AG10803 (cell line): ENCODE measurements at places on chromosomes 5 and 9.
A peak's percentile ranks its signal among the peaks of the same experiment; 100 is the strongest.

DNA sequence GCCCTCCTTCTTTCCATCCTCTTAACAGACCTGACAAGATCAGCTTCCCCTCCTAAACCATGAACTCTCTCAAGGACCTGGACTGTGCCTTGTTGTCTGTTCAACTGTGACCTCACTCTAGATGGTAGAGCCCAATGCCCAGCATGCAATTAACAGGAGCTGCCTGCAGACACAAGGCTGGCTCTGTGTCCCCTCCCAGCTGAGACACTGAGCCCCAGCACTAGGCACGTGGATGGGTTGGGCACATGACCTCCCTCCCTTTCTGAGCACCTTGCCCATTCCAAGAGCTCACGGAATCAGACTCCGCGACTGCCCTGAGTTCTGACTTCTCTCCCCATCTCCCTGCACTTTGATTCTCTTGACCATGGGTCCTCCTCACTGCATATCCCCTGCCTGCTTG lies 93.5 kb upstream of the LRRTM2 start:
- no peak for DNase-seq

GRCh38 chr5:106610041-106610440 lies 1060.7 kb downstream of the EFNA5 start:
- DNase-seq, result no peak

- DNase-seq, result no peak
Observed at GRCh38 chr5:107127878-107128277, 542.9 kb downstream of the EFNA5 start.

- DNase-seq, result peak; percentile 97
Observed at GRCh38 chr5:53246042-53246836, 136.7 kb upstream of the MOCS2 start.

DNA sequence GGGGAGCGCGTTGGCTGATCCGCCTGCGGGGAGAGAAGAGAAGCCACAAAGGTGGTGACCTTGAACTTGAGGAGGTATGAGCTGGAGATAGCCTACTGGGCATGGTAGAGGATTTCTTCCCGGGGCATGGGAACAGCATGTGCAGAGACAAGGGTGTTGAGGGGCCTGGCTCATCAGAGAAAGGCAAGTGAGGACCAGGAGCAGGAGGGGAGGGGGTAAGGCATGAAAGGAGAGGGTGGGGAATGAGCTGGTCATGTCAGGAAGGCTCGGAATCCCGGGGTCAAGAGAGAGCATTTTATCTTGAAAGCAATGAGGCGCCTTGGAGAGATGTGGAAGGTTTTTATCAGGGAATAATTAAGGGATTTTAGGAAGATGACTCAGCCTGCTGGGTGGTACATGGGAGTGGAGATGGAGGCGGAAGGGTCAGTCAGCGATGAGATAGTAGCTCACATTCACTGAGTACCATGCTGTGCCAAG lies 121.1 kb downstream of the LHX2 start:
- DNase-seq, result no peak

GRCh38 chr5:68246802-68247201 lies 31.2 kb downstream of the PIK3R1 start:
- no peak for DNase-seq

DNA sequence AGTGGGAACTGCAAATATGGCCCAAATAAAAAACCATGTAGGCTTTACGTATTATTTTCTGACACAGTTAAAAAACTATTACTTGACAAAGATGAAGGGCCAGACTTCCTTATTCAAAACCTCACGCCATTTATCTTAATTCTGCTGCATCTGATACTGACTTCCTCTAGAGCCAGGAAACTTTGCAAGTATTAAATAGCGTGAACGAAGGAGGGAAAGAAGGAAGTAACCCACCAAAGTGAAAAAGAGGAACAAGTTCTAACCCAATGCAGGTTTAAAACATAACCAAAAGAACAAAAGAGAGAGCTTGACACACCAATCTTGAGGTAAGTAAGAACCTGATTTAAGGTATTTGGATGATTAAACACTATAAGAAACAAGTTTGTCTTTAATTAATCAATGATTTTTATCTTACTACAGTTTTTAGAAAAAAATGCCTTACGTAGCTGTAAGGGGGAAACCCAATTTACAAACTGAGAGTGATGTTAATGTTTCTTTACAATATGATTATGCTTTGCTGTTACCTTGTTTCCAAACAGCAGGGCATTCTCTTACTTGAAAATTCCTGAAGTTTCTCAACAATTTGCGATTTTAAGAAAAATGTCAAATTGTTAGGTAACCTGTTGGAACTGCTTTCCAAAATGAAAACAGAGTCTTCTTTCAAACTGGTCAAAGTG lies at the start of gene GAPT:
Gene GAPT, plus strand, starts transcription at position 220 of the 677 bp plus-strand sequence. CDS start 3,102 bp downstream, outside the sequence.
- DNase-seq, result no peak

GRCh38 chr9:16294133-16294770 lies 576.2 kb downstream of the BNC2 start:
- DNase-seq, result peak; percentile 89

- peak; percentile 59 for DNase-seq
Observed at GRCh38 chr5:159098603-159099436, 896 bp downstream of the EBF1 start.

DNA sequence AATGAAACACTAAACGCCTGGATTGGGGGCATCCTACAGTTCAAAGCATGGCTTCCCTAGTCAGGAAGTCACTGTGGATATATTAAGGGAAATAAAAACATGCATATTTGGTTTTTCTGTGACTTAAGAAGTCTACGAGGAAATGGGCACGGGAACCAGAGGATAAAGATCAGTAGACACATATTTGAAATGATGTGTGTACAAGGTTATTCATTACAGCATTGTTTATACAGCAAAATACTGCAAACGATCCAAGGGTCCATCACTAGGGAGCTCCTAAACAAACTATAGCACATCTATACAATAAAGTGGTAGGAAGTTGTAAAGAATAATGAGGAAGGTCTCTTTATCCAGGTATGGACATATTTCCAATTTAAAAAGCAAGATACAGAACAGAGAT lies 71.8 kb downstream of the EFNA5 start:
- DNase-seq, result no peak
